Stimulated activated naive CD4-positive, alpha-beta T cell (primary cell): ENCODE measurements at places on chromosomes 11 and 22.

DNA sequence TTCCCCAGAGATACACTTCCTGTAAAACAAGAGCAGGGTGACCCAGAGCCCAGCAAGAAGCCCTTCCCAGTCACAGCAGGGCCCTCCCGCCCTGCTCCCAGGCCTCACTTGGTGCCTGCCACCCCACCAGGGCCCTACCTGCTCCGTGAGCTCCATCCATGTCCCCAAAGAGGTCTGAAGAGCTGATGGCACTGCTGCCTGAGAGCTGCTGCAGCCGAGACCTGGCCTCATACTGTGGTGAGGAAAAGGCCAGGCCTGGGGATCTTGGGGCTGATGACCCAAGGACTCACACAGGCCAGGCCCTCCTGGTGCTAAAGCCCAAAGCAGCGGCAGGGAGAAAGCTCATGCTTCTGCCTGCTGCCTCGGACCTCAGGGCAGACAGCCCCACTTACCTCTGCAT, 10.3 kb downstream of the ARFGAP2 start:
- no peak for DNase-seq

DNA sequence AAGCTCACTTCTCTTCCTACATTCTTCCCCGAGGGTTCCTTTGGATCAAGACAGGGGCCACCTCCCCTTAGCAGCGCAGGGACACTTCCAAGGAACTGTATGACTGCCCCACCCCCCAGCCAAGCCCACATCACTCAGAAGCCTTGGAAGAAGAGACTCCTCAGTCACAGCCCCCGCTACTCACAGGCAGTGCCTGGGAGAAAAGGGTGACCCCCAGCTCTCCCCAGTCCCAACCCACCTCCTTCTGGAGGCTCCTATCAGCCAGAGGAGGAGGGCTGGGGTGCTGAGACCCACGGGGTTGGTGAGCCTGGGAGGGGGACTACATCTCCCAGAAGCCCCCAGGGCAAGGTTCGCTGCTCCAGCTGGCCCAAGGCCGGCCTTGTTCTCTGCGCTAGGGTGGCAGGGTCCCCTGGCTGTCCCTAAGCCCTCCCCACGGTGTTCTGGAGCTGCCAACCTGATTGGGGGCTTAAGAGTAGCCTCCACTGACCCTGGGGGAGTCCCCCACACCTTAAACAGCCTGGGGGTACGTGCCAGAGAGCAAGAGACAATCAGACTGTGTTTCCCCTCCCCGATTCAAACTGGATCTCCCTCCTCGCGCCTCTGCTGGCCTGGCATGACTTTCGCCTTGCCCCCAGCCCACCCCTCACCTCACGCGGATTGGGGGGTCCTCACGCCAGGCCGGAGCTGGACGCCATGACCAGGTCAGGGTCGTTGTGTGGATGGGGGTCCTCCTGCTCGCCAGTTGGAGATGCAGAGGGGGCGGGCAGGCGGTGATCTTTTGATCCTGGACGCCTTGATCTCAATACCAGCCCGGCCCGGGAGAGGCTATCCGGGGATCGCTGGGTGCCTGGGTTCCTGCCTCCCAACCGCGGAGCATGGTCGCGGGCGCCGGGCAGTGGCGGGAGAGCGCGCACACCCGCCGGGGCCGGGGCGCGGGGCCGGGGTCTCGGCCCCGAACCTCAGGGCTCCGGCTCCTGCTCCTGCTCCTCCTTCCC, 838 bp downstream of the BCL9L start:
- DNase-seq: peak; percentile 34

DNA sequence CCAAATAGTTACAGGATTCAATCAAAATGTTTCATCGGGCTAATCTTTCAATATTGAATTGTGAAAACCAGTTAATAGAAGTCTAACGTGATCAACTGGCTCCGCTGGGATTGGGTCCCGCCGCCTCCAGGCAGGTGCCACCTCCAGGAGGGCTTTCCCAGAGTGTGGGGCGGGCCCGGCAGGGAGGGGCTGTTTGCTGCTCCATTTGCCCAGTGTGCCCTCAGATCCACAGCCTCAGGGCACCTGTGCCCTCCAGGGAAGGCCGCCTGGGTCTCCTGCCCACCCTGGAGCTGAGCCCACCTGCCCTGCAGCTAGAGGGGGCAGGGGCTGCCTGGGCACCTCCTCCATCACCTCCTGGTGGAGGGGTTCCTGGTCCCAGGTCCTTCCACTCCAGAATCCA, 17.9 kb downstream of the BRSK2 start:
- DNase-seq: no peak

- no peak for DNase-seq
Measured at GRCh38 chr11:119085437-119085847, 761 bp downstream of the HMBS start.

DNA sequence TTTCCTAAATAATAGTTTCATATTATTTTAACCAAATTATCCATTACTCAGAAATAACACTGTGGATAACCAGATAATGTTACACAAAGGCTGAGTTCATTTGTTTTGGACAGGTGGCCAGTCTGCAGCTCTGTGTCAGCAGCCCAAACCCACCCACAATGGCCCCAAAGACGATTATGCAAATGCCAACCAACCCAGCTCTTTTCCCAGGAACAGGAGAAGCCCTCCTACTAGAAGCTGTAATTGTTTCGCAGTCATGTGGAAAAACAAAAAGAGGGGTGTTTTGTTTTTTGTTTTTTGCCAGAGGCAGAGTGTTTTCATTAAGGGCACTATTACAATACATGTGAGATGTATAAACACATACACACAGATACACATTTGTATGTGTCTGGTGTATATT, 102.1 kb downstream of the FCHSD2 start:
- no peak for DNase-seq

GRCh38 chr11:127057126-127057525, 56.6 kb upstream of the KIRREL3 start:
- DNase-seq: no peak

DNA sequence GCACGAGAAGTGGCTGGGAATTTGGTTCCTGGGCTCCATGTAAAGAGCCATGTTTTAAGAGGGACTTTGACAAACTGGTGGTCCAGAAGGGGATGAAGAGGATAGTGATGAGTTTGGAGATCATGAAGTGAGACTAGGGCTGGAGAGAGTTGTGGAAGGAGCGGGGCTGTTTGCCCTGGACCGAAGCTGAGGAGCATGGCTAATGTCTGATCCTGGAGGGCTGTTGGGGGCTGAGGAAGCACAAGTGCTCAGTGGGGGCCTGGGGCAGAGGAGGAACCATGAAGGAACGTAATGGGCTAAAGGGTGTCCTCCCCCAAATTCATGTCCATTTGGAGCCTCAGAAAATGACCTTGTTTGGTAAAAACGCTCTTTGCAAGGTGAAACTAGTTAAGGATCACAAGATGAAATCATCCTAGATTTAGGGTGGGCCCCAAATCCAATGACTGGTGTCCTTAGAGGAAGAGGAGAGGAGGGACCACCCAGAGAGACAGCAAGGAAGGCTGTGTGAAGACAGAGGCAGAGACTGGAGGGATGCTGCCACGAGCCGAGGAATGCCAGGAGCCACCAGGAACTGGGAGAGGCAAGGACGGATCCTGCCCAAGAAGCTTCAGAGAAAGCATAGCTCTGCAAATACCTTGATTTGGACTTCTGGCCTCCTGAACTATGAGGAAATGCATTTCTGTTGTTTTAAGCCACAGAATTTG, 107.3 kb upstream of the LMO1 start:
- no peak for DNase-seq

DNA sequence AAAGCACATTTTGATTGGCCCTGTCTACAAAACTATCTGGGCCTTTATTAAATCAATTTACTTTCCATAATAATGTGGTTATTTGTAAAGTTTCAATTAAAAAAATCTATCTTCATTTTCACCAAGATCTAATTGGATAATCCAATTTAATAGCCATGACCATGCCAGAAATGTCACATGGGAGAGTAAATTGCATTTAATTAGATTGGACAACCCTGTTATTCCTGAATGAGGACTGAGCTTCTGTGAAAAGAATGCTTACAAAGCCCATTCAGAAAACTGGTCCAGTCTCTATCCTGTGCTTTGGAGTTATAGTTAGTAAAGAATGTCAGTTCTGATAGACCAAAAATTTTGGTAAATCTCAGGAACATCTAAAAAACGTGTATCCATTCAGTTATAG, 541.9 kb upstream of the ANO5 start:
- DNase-seq: no peak

- no peak for DNase-seq
Measured at GRCh38 chr11:15927864-15928217, 428.5 kb downstream of the SOX6 start.

DNA sequence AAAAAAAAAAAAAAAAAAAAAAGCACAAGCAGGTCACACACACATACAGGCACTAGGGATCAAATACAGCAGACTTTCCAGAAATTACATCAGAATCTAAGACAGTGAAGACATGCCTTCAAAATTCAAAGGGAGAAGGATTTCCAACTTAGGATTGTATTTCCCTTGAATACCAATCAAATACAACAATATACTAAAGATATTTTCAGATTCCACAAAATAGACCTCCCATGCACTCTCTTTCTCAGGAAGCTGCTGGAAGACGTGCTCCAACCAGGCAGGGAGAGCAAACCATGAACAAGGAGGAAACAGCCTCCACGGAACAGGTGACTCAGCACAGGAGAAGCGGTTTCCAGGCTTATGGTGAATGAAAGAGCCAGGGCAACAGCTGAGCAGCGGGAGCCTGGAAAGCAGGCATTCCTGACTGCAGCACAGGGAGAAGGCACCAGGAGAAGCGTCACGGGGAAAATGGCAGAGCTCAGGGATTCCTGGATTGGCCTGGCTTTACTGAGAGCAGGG, 32.0 kb downstream of the TMEM184B start:
- DNase-seq: no peak

- no peak for DNase-seq
Measured at GRCh38 chr11:60767388-60767811, 10.7 kb downstream of the MS4A15 start.

- DNase-seq: no peak
Measured at GRCh38 chr11:74418509-74418895, 20.3 kb upstream of the PGM2L1 start.

DNA sequence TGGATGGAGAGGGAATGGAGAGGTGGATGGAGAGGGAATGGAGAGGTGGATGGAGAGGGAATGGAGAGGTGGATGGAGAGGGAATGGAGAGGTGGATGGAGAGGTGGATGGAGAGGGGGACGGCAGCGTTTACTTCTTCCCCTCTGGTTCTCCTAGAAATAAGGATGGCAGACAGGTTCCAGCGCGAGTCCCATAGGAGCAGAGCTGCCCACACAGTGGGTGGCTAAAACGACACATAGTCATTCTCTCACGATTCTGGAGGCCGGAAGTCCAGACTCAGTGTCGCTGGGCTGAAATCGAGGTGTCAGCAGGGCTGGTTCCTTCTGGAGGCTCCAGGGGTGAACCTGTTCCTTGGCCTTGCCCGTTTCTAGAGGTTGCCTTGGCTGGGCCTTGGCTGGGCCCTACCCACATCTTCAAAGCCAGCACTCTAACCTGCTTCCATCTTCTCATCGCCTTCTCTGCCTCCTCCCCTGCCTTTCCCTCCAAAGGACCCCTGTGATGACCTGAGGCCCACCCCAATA, 12.7 kb upstream of the CTSD start:
- DNase-seq: no peak

GRCh38 chr11:16611401-16611921, 127.0 kb upstream of the C11orf58 start:
- DNase-seq: no peak

- no peak for DNase-seq
Measured at GRCh38 chr22:21755851-21756284, 20.3 kb upstream of the YPEL1 start.

- DNase-seq: no peak
Measured at GRCh38 chr11:96736601-96737000, 346.8 kb downstream of the JRKL start.

DNA sequence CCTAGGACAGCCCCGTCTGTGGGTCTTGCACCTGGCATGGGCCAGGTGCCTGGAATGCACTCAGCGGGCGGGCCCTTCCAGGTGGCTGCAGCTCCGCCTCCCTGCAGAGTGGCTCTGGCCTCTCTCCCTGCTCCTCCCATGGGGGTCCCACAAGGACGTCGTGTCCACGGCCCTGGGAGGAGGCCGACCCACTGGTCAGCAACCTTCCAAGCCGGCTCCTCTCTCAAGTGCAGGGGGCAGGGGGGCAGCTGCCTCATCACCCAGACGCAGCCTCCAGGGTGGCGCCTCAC, 41.9 kb downstream of the CERK start:
- DNase-seq: no peak

DNA sequence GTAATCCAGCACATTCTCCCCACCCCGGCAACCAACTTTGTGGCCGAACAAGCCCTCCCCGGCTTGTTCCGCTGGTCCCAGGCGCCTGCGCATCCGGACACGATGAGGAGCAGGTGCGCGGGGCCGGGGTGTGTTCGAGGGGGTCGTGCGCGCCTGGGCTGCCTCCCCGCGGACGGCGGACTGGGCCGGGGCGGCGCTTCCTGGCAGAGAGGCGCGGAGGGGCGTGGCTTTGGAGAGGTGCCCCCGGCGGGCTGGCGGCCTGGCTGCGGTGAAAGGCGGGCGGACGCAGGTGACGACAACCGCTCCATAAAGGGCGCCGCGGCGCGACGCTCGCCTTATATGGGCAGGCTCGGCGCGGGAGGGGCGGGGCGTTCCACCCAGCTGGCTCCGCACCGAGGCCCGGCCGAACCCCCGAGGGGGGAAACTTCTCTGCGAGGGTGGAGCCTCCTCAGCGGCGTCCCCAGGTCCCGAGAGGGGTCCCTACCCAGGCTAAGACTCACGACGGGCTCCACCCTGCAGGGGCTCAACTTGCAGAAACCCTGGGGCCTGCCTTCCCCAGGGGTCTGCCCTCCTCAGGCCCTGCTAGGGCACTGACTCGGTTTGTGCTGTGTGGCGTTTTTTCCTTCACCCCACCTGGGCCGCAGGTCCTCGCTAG, 26.4 kb downstream of the TXN2 start:
- DNase-seq: peak; percentile 93

- DNase-seq: no peak
Measured at GRCh38 chr22:35686298-35686697, 31.4 kb upstream of the APOL5 start.

DNA sequence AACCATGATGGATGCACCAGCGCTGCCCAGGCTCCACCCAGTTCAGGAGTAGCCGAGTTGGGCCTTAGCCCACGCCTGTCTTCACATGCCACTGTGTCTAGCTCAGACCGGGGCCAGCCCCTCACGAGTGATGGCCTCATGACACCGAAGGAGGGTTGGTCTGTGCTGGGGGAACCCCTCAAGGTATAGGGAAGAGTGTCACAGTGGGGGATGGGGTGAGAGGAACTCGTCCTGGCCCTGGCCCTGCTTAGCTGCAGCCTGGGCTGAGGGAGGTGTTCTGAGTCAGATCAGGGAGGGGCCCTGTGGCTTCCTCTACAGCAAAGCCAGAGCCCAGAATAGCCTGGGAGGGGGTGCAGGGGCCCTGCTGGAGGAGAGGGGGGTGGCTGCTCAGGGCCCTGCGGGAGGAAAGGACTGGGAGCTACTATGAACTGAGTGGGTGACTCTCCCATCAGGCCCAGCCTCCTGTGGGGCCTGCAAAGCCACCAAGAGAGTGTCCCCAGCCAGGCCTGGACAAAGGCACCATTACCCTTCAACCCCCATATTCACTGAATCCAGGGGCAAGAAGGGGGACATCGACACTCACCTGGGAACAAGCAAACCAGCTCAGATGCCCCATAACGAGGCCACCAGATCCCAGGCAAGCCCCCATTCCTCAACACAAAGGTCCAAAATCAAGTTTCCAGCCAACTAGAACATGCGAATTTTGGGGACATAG, 41.2 kb downstream of the IGLL5 start:
- no peak for DNase-seq
